Left lung (tissue), 14 donors: ENCODE measurements at places on chromosomes 7 and 10. TPM values are rescaled to one million over a fixed set of nuclear protein-coding genes. Genes with fewer than 3 reads are reported as not detected.
A peak's percentile ranks its signal among the peaks of the same experiment; 100 is the strongest.

DNA sequence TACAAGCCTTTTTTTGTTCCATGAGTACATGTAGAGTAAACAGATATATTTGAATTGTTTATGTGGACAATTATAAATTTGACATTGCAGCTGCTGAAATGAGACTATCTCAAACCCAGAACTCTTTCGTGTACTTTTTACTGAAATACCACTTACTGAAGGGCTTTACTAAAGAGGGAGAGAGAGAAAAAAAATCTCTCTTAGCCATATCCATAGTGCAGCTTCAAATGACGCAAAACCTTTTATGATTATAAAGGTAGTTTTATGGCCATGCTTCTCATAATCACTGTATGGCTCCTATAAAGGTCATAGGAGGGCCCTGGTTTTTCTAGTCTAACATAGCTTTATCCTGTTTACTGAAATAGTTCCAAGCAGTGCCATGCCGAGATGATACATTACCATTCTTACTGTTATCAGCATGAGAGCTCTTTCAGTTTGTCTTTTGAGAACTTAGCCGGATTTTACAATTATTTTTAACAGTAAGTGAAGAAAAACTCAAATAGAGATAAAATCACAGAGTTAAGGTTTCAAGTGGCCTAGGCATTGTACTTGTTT lies 35.1 kb downstream of the KCND2 start:
- DNase-seq = no peak

GRCh38 chr7:126689037-126689436 lies 563.7 kb downstream of the GRM8 start:
- DNase-seq = no peak

GRCh38 chr10:93139059-93139655 lies 65.5 kb downstream of the CYP26A1 start:
- no peak for DNase-seq

GRCh38 chr10:88270061-88270808 lies 312.9 kb downstream of the RNLS start:
- DNase-seq = no peak

DNA sequence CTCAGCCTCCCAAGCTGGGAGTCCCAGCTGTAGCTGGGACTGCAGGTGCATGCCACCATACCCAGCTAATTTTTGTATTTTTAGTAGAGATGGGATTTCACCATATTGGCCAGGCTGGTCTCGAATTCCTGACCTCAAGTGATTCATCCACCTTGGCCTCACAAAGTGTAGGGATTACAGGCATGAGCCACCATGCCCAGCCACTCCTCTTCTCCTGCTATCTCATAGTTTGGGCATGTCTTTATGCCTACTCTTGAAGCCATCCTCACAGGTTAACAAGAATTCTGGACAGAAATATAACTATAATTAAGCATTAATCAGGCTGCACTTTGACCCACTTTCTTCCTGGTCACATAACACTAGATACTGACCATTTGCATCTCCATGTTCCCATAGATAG lies 28.6 kb upstream of the C10orf67 start:
- DNase-seq = no peak

GRCh38 chr10:49080071-49080470 lies 35.3 kb downstream of the VSTM4 start:
- peak; percentile 29 for DNase-seq

DNA sequence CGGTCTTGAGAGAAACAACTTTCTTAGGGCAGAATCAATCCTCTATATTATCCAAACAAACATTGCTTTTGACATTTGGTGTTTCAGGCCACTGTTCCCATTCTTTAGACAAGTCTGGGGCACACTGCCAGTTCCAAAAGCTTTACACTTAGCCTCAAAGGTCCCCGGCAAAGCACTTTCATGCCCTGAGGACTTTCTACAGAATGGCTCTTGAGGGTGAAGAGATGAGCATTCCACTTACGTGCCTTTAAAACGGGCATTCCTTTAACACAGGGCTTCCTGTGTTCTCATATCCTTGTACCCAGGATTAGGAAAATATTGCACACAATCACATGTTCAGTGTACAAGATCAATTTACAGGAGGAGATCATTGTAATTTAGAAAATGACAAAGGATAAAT lies 13.1 kb upstream of the TMEM213 start:
- DNase-seq = peak; percentile 48

GRCh38 chr10:30531751-30532530 lies 97.6 kb downstream of the LYZL2 start:
- no peak for DNase-seq

The MSS51 gene
- polyA plus RNA-seq = 5.3 TPM
